ENCODE measurements at places on chromosomes 13 and 19.

GRCh38 chr19:40210889-40211288 lies 7.3 kb downstream of the TTC9B start:
- no peak for DNase-seq

DNA sequence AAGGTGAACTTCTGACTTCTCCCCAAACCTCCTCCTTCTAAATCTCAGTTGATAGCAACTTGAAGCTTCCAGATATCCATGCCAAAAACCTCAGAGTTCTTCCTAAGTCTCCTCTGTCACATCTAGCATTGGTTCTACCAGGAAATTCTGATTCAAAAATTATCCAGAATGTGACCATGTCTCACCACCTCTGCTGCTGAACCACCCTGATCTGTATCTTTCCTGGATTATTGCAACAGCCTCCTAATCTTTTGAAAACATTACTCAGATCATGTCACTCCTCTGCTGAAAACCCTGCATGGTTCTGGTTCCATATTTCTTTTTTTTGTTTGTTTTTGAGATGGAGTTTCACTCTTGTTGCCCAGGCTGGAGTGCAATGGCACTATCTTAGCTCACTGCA lies 78.7 kb upstream of the TNFSF11 start:
- no peak for DNase-seq

- DNase-seq, result peak; percentile 57
Measured at GRCh38 chr13:50410921-50411746, 395.9 kb downstream of the KCNRG start.

DNA sequence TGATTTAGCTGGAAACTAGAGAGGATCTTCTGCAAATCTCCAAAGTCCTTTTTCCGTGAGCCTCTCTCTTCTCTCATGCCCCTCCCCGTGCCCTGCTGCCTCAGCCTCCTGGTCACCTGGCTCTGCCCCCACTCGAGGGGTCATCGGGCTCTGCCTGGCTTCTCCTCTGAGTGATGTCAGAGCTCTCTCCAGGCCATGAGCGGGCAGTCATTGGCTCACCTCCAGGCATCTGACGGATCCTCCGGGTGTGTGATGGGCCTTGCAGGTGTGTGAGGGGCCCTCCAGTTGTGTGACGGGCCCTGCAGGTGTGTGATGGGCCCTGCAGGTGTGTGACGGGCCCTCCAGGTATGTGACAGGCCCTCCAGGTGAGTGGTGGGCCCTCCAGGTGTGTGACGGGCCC lies 10.3 kb upstream of the GAS6 start:
- no peak for DNase-seq

GRCh38 chr13:83201506-83201905 lies 680.8 kb downstream of the SLITRK1 start:
- DNase-seq, result no peak

GRCh38 chr19:35738021-35738886 lies 4.0 kb downstream of the IGFLR1 start:
- no peak for DNase-seq
